Ovary (tissue), 10 donors: ENCODE measurements at places on chromosomes 2 and 18. TPM values are rescaled to one million over a fixed set of nuclear protein-coding genes. Genes with fewer than 3 reads are reported as not detected.

Gene MAL
- polyA plus RNA-seq = 0.90 TPM

Gene CD8A
- polyA plus RNA-seq = 1.1 TPM

Gene CXCR4
- 8.9 TPM for polyA plus RNA-seq

Gene GPR35
- polyA plus RNA-seq = 0.27 TPM

Gene AGXT
- polyA plus RNA-seq = 0.04 TPM

Gene ESCO1
- polyA plus RNA-seq = 12.2 TPM

Gene SMYD1
- polyA plus RNA-seq = not detected

Gene PKP4
- polyA plus RNA-seq = 51.5 TPM

Gene KCNJ3
- 0.10 TPM for polyA plus RNA-seq

Gene ATP8B1
- polyA plus RNA-seq = 10.2 TPM

Gene IL1F10
- not detected for polyA plus RNA-seq

Gene RND3
- 13.8 TPM for polyA plus RNA-seq

Gene WDPCP
- polyA plus RNA-seq = 4.0 TPM

Gene DNAJC5G
- polyA plus RNA-seq = 0.83 TPM

Gene DOK6
- polyA plus RNA-seq = 3.5 TPM

Gene RAB31
- polyA plus RNA-seq = 163 TPM

Gene SRD5A2
- 0.07 TPM for polyA plus RNA-seq

Gene SFTPB
- polyA plus RNA-seq = 0.97 TPM

Gene DES
- 149 TPM for polyA plus RNA-seq

Gene IL1R1
- polyA plus RNA-seq = 36.3 TPM

Gene ANKRD30BL
- polyA plus RNA-seq = 0.10 TPM

Gene CFAP65
- 0.04 TPM for polyA plus RNA-seq

Gene LIMS4
- polyA plus RNA-seq = 11.3 TPM

Gene EML4
- 26.2 TPM for polyA plus RNA-seq

Gene SATB2
- 0.92 TPM for polyA plus RNA-seq
